ENCODE measurements at places on chromosomes 2 and 18.

- no peak for DNase-seq
Observed at GRCh38 chr18:46398625-46399024, 258.4 kb downstream of the LOXHD1 start.

DNA sequence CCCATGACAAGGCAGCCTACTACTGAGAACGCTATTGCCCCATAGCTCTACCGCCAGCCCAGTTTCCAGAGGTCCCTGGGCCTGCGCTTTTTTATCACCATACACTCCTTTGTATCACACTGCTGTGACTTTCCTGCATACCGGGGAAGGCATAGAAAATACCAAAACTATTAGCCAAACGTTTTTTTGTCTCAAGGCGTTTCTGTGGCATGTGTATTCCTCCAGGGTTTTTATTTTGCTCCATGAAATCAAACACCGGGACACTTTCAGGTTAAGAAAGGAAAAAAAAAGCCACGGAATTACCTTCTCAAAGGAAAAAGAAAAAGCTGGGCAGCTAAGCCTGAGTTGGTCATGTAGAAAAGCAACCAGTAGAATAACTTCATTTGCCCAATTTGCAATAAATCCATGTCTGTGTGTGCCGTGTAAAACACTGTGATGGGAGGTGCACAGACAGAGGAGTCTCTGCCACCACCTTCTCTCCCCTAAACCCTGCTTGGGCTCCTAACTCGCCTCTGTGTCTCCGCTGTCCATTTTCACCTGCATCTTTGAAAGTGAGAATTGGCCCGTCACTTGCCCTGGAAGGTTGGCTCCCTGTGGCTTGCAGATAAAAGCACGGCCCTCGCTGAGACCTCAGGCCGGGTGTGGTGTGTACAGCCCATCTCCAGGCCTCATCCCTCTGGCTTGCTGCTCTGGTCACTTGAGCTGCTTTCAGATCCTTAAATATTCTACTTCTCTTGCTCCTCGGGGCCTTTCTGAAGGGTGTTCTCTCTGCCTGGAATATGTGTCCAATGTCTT lies 1.7 kb downstream of the AMER3 start:
- no peak for DNase-seq

DNA sequence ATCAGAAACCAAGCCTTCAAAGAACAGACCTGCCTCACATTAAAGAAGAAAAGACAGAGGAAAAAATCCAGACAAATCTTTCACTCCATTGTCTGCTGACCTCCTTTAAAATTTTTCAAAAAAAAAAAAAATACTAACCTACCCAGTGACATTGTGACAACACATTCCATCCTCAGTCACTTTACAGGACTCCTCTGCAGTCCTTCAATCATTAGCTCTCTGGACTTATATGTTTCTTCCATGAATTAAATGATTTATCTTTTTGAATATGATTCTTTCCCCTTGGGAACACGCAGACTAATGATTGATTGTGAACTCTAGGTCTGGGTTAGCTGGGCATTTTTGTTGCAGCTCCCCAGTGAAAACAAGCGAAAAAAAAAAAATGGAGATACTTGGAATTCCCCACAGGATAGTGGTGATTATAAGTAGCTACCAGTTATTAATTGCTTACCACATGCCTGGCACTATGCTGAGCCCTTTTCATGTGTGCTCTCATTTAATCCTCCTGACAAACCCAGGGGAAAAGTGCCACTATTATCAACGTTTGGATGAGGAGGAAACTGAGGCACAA lies 261.3 kb upstream of the NCKAP5 start:
- DNase-seq: no peak

GRCh38 chr2:202426751-202427150 lies 50.6 kb downstream of the BMPR2 start:
- DNase-seq: no peak

DNA sequence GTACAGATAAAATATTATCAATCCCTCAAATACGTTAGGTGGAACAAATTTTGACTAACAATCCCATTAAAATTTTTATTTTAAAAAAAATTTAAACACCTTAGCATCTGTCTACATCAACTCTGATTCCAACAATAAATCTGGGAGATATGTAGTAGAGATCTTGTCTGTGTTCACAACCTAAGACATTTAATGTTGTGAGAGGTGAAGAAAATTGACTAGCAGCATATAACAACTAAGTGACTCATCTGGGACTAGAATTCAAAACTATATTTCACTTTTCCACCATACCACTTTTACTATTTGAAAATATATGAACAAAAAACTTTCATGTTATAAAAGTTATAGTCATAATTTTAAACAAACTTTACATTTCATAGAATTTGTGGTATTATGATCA lies 97.9 kb downstream of the ATAD2B start:
- no peak for DNase-seq

DNA sequence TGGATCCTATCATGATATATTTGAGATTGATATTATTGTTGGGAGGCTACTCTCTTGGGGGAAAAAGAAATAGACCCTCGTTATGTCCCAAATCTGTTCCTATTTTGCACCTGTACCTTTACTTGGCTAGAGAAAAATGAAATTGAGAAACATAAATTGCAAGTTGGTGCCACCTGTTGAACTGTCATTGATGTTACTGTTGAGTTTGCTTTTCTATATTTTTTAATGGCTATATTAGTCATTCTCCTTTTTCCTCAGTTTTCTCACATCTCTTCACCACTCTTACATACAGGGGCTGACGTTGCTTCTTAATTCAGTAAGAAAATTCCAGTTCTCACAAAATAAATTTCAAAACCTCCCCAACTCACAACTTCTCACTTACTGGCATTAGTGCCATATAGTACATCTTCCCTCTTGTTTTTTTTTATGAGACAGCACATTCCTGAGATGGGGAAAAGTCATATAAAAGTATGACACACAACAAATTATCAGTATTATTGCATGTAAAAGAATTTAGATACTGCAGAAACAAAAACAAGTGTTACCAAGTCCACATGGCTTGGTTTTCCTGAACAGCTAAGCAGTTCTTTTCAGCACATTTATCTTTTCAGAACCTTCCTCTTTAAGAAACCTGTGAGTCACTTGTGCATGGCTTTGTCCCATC lies 348.3 kb upstream of the DSEL start:
- DNase-seq: peak; percentile 97

DNA sequence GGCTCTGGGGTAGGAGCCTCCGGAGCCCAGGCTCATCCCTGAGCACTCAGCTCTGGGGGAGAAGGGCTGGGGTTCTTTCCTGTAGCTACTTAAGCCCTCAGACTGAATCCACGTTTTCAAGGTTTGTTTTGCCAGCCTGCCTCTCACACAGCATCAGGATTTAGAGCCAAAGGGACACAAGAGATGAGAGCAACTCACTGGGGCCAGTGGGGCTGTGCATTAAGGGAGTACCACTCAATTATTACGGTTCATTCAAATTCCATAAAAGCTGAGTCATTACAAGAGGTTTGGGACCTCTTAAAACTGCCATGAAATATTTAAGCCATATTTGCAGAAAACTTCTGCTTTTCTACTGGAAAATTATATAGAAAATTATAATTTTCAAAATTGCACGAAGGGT lies 17.1 kb upstream of the SNED1 start:
- DNase-seq: no peak

DNA sequence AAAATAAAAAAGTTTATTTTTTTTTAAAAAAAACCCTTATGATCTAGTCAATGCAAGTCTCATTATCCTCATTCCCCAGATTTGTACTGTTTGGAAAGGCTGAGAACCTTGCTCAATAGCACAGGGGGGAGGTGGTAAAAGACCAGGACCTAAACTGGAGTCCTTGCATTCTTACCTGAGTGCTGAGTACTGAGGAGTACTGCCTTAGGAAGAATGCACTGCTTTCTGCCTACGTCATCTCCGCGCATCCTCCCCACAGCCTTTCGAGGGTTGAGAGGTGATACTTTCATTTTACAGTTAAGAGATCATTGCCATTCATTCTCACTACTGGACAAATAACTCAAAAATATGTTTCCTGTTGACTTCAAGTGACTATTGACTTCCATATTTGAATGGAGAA lies 73.8 kb downstream of the MAP3K20 start:
- no peak for DNase-seq

DNA sequence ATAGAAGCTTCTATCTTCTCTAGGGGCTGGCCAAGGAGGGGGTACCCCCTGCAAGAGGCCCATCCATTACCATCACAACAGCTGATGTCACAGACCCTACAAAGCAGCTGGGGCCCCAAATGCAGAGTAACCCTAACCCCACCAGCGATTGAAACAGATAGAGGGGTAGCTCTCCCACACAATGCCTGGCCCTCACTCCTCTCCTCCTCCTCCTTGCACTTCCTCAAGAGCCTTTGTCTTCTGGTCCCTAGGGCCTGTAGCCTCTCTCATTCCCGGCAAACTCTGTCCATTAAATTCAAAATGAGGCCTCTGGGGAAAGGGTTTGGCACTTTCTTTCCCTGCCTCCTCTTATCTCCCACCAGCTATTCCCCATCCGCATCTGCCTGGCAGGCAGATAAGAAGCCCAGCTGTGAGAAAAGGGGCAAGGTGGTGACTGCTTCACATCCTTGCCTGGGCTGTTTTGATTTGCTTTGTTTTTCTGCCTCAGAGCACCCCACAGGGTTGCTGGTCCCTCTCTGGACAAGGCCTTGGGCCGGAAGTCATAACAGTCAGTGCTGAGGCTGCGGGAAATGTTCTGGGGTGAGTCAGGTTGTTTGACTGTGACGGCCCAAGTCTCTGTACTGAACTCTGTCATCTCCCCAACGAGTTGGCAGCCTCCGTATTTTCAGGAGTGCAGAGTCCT lies 26.1 kb upstream of the CYP26B1 start:
- no peak for DNase-seq

DNA sequence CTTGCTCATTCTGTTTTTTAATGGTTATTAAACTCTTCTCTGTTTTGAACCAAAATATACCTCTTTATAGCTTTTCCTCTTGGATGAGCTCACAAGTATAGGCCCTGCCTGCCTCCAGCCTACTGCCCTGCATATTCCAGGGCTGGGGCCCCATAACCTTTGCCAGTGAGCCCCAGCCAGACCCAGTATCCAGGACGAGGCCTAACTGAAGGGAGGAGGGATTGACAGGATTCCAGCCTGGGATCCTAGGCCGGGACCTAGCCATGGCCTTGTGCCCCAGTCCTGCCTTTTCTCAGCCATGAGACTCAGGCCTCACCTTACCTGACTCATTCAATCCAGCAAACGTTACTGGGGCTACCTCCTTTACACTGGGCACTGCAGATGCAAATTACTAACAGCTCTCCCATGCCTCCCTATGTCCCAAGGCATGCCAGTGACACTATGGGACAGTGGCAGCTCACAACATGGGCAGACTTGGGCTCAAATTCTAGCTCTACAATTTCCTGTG lies 159.2 kb downstream of the DDX1 start:
- no peak for DNase-seq

DNA sequence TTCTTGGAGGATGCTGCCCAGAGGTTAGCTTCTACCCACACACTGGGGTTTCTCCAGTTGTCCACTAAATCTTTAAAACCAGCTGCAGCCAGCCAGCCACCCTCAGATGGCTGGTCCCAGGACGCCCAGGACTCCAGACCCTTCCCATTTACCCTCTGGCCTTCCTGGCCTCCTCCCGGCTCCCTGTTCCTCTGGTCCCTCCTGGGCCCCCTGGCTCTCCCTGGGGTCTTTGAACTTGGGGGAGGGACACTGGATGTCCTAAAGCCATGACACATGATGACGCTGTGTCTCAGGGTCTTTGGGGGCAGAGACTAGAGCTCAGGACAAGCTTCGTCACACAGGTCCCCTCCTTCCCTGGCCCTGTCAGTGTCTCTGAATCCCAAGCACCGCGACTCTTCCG lies 201.1 kb upstream of the HDAC4 start:
- DNase-seq: no peak

DNA sequence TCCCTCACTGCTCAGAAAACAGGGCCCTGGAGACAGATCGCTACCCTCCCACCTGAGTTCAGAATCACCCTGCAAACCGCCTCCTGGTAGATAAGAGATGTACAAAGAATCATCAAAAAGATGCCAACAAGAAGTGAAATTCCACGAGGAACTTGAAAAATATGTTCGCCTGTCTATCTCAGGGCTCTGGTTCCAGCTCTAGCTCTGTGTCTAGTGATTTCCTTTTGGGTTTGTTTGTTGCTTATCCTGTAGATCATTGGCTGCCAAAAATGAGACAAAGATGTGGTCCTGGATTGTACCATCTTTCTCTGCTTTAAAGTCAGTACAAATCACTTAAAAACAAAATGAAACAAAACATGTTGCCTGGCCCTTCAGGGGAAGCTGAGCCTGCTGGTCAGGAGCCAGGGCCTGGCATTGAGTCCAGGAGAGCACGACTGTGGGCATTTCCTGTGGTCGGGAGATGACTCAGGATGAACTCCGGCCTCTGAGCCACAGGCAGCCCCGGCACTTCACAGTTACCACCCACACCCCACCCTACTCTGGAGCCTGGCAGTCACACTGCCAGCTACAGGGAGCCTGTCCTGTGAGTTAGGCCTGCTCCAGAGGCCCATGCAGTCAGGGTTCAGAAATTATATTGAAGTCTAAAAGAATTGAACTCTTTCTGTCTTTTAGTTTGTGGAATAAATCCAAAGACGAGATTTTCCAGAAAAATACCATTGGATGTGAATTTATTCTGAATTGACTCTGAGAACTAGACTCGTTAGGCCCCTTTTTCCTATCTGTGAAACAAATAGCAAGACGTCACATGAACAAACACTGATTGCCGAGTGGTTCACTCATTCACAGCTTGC lies 8.0 kb upstream of the ITGB6 start:
- DNase-seq: no peak

DNA sequence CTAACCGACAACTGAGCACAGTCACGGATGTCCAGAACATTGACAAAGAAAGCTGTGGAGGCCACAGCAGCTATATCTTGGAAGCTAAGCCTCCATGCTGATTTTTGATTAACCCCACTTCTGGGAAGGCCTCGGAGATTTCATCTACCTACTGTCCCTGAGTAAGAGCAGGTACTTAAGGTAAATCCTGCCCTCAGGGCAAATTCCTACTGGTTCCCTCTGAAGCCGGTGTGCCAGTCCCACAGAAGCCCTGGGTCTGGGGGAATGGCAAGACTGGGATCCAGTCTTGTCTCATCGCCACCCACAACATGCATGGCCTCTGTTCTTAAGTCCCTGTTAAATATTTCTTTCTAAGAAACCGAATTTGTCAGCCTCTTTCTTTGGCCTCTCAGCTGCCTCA lies 18.7 kb downstream of the PER2 start:
- DNase-seq: no peak

DNA sequence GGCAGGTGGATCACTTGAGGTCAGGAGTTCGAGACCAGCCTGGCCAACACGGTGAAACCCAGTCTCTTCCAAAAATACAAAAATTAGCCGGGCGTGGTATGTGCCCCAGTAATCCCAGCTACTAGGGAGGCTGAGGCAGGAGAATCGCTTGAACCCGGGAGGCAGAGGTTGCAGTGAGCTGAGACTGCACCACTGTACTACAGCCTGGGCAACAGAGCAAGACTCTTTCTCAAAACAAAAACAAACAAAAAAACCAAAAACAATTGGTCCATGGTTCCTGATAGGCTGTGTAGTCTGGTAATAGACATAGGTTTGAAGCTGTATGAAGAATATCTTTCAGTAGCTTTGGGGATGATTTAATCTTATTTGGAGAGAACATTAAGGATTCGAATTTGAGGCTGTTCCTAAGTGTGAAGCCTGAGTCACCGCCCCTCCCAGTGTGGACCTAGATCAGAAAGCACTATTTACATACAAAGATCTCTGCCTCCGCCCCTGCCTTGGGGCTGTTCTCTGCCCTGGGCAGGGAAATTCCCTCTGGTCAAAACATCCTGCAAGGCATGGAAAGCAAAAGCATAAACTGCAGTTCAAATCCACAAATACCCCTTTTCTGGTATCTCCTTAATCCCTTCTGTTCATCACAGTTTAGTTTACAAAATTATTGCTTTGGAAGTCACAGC lies 52.8 kb upstream of the PMAIP1 start:
- DNase-seq: no peak
